Nucleus accumbens (tissue), 56 donors: ENCODE measurements at places on chromosomes 5 and 9.

DNA sequence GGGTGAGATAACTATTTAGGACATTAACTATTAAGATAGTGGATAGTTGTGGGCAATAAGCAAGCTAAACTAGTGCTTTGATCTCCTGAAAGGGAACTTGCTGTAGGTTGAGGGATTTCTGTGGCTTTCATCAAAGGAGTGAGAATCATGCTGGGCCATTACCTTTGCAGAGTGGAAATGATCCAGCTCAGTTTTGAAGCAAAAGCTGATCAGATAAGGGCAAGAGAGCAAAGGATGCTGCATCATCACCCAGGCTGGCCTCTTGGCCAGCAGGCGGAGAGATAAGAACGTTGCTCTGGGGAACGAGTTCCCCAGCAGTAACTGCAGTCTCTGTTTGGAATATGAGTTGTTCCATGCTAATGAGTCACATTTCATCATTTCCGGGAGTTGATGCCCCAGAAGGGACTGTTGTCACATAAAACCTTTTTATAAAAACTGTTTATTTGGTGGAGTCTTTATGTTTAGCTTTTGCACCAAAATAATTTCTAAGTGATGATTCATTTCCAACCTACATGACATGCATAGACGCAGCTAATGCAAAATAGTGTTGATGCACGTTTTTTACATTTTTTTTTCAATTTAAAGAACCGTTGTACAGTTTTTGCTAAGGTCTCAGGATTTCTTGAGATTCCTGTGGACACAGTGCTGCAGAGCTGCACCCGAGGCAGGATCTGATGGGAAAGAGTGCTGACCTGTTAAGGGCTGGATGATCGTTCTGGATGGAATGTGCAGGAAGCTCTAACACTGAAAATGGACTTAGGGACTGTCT is 99.3 kb downstream of the ACTBL2 start:
- no peak for DNase-seq

DNA sequence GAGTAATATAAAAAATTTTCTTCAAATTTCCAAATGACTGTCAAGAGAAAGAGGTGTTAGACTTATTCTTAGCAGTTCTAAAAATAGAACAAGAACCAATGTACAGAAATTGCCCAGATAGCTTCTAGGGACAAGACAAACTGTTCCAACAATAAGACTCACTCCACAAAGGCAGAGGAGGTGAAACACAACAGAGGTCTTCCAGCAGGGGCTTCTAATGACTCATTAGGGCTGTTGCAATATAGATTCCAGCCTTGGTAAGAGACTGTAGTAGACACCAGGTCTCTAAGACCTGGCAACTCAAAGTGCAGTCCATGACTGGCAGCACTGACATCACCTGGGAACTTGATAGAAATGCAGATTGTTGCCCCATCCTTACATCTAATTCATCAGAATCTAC is 134.6 kb upstream of the VLDLR start:
- DNase-seq = no peak

- DNase-seq = no peak
Measured at GRCh38 chr9:113844466-113844865, 31.6 kb upstream of the ZNF618 start.

DNA sequence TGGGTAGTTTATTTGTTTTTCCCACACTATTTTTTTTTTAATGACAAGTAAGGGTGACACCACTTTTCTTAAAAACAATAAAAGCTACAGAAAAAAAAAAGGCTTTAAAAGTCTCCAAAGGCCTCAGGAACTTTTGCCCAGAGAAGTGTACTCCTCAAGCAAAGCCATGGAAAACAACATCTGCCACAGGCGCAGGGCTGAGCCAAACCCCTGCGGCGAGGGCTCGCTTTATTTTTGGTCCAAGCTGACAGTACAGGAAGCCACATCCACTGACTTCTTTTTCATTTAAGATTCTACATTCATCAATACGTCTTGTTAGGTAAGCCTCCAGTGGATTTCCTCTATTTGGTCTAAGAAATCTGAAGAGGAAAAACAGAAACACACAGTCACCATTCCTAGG is 51.9 kb upstream of the IFNK start:
- no peak for DNase-seq

GRCh38 chr5:109482748-109483147 is 73.0 kb upstream of the PJA2 start:
- DNase-seq = no peak

GRCh38 chr5:72301557-72301956 is 18.5 kb downstream of the MRPS27 start:
- no peak for DNase-seq
